GM18507 (cell line): ENCODE measurements at places on chromosomes 5 and 9.
A peak's percentile ranks its signal among the peaks of the same experiment; 100 is the strongest.

DNA sequence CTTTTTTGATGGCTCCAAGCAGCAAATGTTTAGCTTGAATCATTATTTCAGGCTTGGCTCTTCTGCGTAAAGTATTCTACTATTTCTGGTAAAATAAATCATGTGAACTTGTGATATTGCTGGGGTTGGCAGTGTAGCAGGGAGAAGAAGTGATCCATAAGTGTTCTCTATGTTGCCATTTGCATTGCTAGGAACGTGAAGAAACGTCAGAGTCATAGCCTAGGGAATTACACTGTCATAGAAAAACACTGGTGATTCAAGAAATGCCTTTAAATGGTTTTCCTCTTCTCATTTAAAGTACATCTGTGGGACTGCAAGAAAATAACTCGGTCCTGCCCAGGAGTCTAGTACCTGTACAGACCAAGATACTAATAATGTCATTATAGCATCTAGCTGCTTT, 162.3 kb downstream of the PBX3 start:
- DNase-seq: no peak

DNA sequence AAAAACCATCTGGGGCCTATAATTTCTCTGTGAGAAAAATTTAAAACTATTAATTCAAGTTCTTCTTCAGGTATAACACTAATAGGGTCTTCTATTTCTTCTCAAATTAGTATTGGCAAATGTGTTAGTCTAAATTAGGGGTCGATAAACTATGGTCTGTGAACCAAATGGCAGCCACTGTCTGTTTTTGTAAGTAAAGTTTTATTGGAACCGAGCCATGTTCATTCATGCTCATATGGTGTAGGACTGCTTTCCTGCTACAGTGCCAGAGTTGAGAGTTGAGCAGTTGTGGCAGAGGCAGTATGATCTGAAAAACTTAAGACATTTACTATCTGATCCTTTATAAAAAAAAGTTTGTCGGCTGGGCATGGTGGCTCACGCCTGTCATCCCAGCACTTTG, 29.1 kb downstream of the SEC61B start:
- no peak for DNase-seq

GRCh38 chr5:1336749-1337488, 8.0 kb downstream of the CLPTM1L start:
- DNase-seq: no peak

- no peak for DNase-seq
Observed at GRCh38 chr9:89274838-89275237, 36.2 kb upstream of the CKS2 start.

GRCh38 chr5:89397096-89397495, 514.1 kb upstream of the MEF2C start:
- DNase-seq: no peak

DNA sequence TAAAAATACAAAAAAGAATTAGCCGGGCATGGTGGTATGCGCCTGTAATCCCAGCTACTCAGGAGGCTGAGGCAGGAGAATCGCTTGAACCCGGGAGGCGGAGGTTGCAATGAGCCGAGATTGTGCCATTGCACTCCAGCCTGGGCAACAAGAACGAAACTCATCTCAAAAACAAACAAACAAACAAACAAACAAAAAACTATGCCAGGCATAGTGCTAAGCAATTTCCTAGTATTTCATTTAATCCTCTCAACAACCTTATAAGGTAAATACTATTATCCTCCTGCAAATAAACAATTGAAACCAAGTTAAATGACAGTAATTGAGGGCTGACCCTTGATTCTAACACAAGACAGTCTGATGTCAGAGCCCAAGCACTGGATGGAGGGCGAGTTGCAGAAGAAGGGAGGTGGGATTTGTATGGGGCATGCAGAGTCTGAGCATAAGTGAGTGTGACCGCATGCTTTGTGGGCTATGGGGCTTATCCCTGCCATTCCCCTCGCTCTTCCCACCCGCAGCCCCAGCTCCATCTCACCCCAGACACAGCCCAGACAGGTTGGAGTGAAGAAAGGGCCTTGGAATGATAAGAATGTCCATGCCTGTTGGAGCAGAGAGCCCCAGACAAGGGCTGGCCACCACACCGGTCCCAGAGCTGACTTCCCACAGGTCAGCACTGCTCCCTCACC, 24.3 kb upstream of the RPS14 start:
- no peak for DNase-seq

GRCh38 chr9:133050781-133051180, 11.0 kb upstream of the CEL start:
- no peak for DNase-seq

DNA sequence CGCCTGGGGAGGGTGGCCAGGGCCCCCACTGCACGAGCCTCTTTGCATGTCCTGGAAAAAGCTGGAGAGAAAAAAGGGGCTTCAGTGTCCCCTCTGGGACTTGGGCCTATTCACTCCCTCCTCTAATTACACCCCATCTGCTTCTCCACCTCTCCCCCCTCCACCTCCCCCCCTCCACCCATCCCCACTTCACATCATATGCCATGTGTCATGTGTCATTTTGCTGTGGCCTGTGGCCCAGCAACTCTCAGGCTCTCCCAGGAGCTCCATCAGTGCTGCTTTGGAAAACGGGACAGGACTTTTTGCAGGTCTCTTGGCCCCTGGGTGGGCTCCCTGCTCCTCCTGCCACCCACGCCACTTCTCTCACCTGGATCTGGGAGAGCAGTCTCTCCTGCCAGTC, 68.7 kb downstream of the NTNG2 start:
- DNase-seq: no peak

GRCh38 chr5:135341016-135341666, 57.9 kb downstream of the MACROH2A1 start:
- no peak for DNase-seq

- no peak for DNase-seq
Observed at GRCh38 chr9:81575956-81576355, 113.4 kb downstream of the TLE1 start.

DNA sequence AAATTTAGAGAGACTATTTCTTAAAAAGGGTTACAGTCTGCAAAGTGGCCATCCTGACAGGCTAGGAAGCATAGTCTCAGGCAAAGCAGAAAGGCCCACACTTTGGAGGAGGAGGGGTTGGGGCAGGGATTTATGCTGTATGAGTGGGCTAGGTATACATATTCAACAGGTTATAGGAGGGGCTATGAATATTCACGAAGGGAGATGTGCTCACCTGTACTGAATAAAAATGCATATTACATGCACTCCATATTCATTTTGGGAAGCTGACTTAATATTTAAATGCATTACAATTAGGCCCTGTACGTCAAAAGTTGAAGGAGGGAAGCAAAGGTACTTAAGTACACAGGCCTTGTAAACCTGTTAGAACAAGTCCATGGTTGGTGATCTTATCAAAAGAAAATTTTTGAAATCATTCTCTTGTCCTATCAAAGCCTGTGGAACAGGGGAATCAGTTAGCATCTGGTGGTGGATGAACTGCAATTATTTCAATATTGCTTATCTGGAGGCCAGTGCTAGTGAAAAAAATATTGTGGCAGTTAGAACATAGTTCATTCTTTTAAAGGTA, 1.6 kb downstream of the CENPP start:
- no peak for DNase-seq

DNA sequence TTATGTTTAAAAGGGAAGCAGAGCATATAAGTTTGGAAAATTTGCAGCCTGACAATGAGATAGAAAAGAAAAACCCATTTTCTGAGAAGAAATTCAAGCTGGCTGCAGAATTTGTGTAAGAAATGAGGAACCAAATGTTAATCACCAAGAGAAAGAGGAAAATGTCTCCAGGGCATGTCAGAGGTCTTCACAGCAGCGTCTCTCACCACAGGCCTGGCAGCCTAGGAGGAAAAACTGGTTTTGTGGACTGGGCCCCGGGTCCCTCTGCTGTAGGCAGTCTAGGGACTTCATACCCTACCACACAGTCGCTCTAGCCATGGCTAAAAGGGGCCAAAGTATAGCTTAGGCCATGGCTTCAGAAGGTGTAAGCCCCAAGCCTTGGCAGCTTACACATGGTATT, 32.1 kb upstream of the HSD17B4 start:
- DNase-seq: no peak

DNA sequence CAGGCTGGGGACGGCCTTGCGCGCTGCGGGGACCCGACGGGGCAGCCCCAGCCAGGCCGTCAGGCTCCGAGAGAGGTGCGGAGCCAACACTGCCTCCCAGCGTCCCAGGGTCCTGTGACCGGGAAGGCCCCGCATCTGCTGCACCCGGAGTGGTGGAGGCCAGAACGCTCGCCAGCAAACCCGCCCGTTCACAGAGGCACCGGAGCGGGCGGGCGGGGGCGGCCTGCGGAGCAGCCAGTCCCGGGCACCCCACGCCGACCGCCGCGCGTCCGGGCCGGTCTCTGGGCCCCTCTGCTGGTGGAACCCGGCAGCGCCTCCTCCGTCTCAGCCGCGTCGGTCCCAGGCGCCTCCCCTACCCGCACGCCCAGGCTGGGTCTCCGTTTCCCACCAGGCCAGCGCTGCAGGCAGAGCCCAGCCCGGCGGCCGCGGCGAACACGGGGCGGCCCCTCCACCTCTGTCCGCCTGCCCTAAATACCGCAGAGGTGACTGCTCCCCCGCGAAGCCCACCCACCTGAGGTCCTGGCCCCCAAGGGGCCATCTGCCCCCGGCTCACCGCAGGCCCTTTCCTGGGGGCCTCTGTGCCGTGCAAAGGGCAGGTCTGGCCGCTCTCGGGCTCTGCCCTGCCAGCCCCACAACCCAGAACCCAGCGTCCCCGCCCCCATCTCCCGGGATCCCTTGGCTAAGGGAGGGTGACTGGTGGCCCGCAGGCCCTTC, 15.9 kb downstream of the EXD3 start:
- peak; percentile 63 for DNase-seq

DNA sequence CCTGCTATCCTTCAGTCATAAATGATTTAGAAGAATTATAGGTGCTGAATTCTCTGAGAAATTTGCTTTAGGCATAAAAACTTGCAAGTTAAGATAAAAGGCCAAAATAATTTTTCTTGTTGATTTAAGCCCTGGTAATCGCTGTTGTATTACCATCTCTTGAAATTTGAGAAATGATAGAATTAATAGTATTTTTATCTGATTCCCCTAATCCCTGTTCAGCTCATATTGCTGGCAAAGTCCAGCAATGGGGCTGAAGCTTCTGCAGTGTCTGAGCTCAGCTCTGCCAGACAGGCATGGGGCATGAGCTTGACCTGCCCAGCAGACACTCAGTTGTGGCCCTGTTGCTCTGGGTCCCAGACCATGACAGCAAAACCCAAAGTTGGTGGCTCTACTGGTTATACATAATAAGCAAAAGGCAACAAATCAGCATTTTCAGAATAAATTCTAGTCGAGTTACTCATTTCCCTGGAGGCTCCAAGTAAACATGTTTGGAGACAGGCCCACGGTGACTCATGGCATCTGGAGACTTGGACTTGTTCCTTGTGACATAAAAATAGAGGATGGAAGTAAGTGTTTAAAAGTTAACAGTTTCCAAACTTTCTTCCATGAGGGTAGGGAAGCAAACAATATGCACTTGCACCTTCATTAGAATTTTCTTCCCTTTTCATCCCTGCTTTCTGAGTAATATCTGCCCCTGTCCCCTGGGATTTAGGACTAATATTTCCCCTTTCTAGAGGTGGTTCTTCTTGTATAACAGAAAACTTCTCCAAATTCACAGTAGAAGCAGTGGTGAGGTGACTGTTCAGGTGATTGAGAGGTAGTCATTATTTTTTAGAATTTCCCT, 60.2 kb upstream of the SLC2A8 start:
- DNase-seq: no peak

GRCh38 chr5:87754009-87754757, 341.5 kb upstream of the CCNH start:
- DNase-seq: no peak

- DNase-seq: no peak
Observed at GRCh38 chr9:103798620-103799019, 295.5 kb upstream of the SMC2 start.

GRCh38 chr5:156475182-156476157, 148.5 kb downstream of the SGCD start:
- no peak for DNase-seq

GRCh38 chr9:112063151-112063550, 111.9 kb downstream of the SUSD1 start:
- no peak for DNase-seq

GRCh38 chr9:96135076-96135752, 166.8 kb downstream of the HSD17B3 start:
- DNase-seq: no peak

DNA sequence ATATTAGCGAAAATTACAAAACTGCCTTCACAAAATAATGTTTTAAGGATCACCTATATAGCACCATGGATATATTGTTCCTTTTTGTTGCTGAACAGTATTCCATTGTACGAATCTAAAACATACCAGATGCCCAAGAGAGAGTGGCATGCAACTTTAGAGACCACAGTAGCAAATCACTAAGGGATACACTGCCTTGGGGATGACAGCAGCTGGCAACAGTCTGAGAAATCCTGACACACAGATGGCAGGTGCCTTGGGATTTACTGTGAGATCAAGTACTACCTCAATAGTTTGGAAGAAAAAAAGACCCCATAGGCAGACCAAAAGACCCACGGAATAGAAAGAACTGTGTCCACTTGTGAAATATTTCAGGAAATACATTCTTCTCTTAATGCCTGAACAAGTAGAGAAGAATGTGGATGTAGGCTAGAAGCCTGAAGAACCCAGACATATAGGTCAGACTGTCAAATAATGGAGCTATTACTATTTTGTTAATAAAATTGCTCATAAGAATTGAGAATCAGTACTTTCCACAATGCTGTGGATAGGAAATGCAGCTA, 53.4 kb downstream of the PLPP1 start:
- no peak for DNase-seq

DNA sequence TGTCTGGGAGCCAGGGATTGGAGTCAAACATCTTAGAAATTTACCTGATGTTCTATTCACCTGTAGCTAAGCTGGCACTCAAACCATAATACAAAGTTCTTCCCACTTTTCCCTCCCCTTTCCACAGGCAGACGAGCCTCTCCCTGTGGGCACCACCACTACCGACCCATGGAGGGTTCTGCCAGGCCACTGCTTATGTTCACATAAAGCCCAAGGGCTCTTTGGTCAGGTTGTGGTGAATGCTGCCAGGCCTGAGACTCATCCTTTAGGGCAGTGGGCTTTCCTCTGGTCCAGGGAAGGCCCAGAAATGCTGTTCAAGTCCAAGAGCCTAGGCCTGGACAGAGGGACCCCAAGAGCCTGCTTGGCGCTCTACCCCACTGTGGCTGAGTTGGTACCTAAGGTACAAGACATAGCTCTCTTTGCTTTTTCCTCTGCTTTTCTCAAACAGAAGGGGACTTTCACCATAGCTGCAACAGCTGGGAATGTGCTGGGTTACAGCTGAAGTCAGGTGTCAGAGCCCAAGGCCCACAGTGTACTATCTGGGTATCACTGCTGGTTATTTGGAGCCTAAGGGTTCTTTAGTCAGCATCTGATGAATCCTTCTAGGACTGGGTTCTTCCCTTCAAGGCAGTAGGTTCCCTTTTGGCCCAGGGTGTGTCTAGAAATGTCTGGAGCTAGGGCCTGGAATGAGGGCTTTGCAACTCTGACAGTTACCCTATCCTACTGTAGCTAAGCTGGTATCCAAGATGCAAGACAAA, 620.1 kb downstream of the TLE1 start:
- DNase-seq: no peak

- no peak for DNase-seq
Observed at GRCh38 chr9:93646640-93647178, 70.3 kb downstream of the PHF2 start.

GRCh38 chr5:169221519-169221918, 79.4 kb downstream of the SLIT3 start:
- DNase-seq: no peak
